Fibroblast of lung (primary cell): ENCODE measurements at places on chromosomes 7 and 10.

GRCh38 chr7:17530741-17531421, 232.4 kb downstream of the AHR start:
- DNase-seq: peak; percentile 39

GRCh38 chr7:83541187-83541960, 107.6 kb downstream of the SEMA3E start:
- DNase-seq: no peak

GRCh38 chr10:13555884-13556510, 27.2 kb upstream of the BEND7 start:
- no peak for DNase-seq

GRCh38 chr10:44511166-44511565, 126.3 kb upstream of the CXCL12 start:
- no peak for DNase-seq

GRCh38 chr7:151240536-151240935, 8.0 kb downstream of the SMARCD3 start:
- no peak for DNase-seq

DNA sequence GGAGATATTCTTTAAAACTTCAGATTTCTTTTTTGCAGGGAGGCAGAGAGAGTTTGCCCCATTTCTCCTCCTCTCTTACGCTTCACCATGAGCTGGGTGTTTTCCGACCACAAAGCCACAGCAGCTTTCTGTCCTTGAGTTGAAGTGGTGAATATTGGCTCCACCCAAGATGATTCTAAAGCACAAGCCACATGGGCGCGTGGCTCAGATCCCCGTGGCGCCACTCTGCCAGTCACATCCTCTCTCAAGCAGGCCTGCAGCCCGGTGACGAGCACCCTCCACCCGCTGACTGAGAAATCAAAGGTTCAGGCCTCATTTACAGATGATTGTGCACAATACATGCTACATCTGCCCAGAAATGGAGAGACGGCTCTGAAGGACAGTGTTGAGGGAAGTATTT, 27.6 kb upstream of the RNF32 start:
- no peak for DNase-seq

DNA sequence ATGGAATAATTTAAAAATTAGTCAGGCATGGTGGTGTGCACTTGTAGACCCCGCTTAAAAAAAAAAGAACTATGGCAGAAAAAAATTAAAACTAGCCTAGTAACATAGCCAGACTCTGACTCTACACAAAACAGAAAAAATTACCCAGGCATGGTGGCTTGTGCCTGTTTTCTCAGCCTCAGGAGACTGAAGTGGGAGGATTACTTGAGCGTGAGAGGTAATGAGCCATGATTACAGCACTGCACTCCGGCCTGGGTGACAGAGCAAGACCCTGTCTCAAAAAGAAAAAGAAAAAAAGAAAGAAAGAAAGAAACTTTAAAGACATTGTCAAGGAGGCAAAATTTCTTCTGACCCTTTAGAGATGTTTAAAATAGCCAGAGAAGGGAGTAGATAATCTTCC, 109.0 kb upstream of the TMEM106B start:
- no peak for DNase-seq

DNA sequence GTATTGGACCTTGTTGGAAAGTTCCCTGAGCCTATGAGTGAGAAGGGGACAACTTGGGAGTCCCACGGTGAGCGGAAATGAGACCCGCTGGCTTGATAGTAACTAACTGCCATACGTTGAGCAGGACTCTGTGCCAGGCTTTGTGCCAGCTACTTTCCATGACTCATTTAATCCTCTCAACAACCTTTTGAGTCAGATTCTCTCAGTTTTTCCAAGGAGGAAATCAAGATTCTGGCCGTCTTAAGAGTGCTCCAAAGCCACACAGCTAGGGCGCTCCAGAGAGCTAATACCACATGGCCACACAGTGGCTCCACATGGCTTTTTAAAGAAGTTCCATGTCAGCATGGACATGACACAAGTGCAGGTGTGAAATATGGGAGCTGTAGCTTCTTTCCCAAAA, 55.7 kb downstream of the NOD1 start:
- peak; percentile 62 for DNase-seq

DNA sequence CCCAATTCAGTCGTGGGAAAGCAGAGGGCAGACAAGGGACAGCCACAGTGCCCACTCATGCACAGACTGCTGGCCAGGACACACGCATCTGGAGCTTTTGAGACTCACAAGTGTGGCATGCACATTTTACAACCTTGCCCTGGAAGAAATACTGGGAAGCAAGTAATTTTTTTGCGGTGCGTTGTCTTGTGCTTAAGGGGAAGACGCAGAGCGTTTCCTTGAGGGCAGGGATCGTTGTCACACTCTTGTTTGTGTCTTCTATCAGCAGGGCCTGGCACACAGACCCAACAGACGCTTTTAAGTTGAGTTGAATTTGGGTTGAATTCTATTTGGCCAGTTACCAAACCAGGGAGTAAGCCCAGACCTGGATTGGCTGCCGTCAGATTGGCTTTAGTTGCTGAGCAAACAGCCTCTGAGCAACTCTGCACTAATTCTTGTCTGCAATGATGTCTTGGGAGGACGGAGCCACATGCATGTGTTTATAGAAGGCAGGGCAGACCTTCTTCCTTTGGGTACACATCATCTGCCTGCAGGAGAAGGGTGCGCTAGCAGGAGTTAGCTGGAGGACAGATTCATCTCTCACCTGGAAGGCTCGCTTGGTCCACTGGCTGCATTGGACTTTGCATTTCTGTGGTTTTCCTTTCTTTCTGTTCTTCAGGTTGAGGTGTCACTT, 38.4 kb downstream of the IL2RA start:
- DNase-seq: no peak
